Activated naive CD4-positive, alpha-beta T cell (primary cell): ENCODE measurements at places on chromosomes 6 and 20.

GRCh38 chr6:44062771-44063560, 64.3 kb downstream of the MRPL14 start:
- DNase-seq = no peak

DNA sequence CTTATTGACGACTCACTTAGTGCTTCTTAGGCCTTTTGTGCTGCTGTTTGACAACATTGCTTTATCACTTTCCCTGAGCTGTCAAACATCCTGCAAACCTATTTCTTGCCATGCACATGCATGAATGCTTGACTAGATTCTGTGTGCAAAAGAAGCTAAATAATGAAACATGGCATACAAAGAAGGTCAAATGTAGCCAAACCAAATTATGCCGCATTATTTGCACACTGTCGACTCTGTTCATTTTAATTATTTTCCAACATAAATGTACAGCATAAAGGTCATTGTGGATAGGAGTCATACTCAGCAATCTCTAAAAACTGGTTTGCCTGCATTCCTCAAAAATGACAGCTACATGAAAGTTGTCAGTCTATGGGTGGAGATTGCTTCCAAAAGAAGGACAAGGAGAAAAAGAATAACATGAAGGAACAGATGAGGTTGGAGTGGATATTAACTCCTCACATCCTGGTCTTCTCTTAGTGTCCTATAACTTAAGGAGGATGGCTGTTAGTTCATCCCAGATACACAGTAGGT, 123.1 kb upstream of the STXBP5 start:
- DNase-seq = no peak

- DNase-seq = no peak
Observed at GRCh38 chr6:117674503-117674902, 766 bp upstream of the NUS1 start.

DNA sequence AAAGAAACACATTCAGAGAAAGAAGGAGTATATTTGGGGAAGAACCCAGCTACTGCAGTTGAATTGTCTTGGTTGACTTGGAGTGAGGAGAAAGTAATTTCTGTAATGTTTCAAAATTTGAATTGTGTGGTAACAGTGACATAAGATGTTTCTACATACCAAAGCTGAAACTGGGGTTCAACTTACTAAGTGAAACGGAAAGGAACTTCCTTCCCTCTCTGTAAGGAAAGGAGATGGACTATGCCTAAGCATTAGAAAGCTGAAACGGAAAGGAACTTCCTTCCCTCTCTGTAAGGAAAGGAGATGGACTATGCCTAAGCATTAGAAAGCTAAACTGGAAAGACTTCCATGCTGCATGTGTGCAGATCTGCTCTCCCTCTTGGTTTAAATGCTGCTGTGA, 46.0 kb downstream of the HUS1B start:
- DNase-seq = no peak

- no peak for DNase-seq
Observed at GRCh38 chr20:35318502-35319157, 26.4 kb upstream of the FAM83C start.

- DNase-seq = no peak
Observed at GRCh38 chr6:150293423-150294173, 75.2 kb upstream of the IYD start.

- no peak for DNase-seq
Observed at GRCh38 chr6:169075211-169075914, 178.3 kb downstream of the THBS2 start.

- no peak for DNase-seq
Observed at GRCh38 chr6:69863766-69864165, 2.6 kb upstream of the COL19A1 start.

GRCh38 chr6:12962987-12963386, 246.4 kb downstream of the PHACTR1 start:
- DNase-seq = no peak

GRCh38 chr20:6632187-6632586, 135.3 kb upstream of the BMP2 start:
- DNase-seq = no peak

GRCh38 chr20:44291754-44292153, 19.2 kb downstream of the FITM2 start:
- DNase-seq = no peak

DNA sequence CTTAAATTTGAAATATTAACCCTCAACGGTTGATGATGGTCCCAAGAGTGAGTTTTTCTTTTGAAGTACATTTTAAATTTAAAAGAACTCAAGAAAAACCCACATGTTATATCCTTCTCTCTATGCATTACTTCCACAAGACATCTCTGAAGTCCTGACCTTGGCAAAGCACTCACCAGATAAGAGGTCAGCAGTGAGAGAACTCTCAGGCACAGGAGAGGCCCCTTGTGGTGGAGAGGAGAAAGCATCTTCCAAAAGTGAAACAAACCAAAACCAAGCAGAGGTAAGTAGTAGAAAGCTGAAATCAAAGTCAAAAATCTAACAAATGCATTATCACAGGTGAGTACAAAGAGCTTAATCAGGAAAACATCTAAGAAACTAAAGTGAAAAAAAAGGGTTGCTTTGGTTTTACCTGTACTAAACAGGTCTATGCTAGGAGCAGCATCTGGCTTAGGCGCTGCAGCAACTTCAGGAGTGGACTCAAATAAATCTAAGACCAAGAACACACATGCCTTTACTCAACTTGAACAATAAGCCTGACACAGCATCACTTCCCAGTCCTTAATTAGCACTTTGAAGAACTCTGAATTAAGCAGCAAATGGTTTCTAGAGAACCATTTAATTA, 80.5 kb downstream of the PRSS35 start:
- no peak for DNase-seq

DNA sequence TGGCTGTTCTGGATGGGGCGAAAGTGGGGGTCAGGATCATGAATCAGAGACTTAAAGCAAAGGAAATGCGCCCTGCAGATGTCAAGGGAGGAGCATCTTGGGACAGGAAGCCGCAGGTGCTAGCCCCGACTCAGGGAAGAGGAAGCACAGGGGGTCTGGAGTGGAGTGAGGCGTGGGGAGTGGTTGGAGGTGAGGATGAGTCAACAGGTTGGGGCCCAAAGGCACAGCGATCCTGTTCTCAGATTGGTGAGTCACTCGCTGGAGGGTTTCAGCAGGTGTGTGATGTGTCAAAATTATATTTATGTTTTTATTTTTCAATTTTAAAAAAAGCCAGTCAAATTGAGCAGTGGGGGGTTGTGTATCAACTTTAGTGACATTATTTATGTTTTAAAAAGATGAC, 19.0 kb downstream of the PACSIN1 start:
- peak; percentile 41 for DNase-seq

DNA sequence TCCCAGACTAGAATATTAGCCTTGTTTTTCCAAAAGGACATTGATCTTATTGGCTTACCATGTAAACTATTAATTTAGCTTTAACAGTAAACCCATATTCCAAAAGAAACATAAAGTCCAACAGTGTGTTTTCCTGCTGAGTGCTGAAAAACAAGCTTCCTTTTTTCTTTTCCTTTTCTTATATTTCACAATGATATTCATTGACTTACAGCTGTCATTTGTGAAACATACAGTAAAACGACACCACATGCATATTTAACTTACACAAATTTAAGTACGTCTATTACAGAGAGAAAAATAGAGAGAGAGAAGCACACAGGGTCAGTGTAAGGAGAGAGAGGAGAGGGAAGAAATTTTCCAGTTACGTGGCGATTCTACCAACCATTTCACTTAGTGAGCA, 543.9 kb upstream of the JARID2 start:
- no peak for DNase-seq

- no peak for DNase-seq
Observed at GRCh38 chr6:114941078-114941477, 598.3 kb upstream of the HS3ST5 start.

DNA sequence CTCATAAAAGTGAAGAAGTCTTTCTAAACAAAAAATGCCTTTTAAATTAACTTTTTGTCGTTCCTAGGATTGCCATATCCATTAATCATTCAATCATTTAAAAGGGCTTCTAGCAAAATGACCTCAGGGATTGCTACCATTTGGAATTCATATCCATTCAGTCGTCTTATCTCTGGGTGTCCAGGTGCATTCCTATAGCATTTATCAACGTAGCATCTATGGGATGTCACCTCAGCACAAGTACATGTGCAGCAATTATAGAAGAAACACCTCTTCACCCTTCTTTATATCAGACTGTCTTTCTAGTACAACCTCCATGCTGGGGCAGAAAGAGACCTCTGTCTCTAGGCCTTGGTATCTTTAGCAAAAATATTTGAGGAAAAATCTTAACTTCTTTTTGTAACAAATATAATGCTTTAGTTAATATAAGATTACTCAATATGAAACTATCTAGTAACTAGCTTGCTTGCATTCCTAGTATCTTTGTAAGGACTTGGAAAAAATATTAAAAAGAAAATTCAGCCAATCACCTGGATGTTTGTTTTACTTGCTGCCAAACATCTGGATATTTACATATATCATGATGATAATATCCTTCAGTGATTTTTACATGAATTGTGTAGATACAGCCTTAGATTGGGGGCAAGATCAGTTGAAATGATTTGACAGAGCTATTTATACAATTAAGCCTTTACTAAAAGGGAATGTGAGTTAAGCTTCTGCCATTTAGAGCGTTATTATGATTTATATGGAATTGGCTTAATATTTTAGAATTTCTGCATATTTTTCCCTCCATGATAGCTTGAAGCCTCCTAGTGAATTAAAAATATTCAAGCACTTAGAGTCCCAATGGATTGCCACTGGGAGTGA, 356.8 kb downstream of the HDGFL1 start:
- DNase-seq = no peak

GRCh38 chr6:162849269-162849668, 121.5 kb downstream of the PACRG start:
- DNase-seq = no peak

DNA sequence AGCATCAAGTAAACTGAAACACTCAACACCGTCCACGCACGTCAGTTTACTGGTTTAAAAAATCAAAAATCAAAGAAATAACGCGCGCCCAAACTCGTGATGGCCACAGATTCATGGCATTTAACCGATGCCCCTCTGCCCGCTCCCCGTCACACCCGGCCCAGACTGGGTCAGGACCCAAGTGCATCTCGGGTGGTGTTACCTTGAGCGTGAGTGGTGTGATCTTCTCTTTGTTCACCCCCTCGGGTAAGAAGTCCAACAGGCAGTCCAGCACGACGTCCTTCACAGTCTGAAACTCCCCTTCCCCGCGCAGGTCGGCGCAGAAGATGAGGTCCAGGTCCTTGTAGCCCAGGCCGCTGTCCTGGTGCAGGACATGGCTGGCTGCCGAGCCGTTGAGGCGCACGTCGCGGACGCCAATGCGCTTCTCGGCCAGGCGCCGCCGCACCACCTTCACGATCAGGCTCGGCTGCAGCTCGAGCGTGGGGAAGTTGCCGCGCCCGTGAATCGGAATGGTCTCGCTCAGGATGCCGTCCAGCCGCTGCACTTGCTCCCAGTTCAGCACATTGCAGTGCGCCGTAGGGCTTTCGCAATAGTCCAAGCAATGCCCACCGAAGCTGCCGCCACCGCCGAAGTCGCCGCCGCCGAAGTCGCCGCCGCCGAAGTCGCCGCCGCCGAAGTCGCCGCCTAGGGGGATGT, 945 bp downstream of the TENT5A start:
- DNase-seq = peak; percentile 25

- DNase-seq = no peak
Observed at GRCh38 chr20:8930726-8931125, 138.2 kb upstream of the PLCB4 start.

- no peak for DNase-seq
Observed at GRCh38 chr20:62216636-62217566, 3.2 kb downstream of the HRH3 start.

- DNase-seq = no peak
Observed at GRCh38 chr20:35731862-35732643, 10.0 kb downstream of the RBM39 start.

GRCh38 chr20:11457488-11457887, 460.2 kb upstream of the BTBD3 start:
- DNase-seq = no peak

DNA sequence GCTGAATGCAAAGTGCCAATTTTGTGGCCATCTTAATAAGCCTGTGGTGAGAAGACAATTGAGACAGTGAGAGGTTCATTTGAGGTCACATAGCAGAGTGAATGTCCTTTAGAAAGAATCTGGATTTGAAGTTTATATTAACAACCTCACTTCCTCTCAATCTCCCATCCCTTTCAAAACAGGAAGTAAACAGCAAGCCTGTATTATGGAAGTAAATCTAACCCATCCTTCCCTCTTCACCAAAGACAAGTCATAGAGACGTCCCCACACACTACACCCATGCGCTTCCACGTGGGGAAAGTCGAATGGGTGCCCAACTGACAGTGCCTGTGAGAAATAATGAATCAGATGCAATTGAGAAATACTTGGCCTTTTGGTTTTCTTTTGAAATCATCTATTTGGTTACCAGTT, 28.8 kb upstream of the CCND3 start:
- no peak for DNase-seq

- no peak for DNase-seq
Observed at GRCh38 chr6:28543651-28544610, 18.2 kb downstream of the GPX5 start.

DNA sequence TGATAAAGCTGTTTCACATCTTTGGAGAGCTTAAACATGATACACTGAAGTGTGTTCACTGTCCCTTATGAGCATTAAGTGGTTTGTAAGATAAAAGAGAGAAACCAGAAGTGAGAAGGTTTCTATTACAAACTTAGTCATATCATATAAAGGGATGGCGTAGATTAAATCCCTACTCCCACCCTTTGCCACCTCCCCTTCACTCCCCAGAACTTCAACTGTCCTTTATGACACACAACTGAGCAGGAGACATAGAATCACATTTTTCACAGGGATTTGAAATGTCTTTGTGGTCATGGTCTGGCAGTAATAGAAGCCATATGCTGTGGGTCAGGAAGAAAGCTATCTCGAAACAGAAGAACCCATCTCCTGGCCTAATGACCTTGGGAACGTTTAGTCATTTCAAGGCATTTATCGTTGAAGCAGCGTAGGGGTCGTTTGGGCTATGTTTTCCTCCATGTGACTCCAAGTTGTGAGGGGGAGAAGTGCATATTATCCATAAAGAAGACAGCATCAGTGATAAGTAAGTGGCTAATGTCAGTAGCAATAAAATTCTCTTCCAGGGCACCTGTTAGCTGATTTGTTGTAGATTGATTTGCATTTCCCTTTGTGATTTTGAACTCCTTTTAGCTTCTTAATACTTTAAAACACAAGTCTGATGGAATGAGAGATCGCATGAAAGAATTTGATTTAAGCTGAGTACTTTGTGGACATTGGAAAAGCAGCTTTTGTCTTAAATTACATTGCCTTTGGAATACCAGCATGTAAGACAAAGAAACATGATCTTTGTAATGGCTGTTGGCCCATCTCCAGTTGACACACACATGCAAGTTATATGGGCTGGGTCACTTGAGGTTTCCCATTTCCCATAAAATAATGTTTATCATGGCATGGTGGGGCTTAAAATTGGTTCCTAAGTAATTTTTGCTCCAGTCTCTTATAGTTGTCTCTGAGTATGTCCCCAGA, 501.5 kb upstream of the FLRT3 start:
- no peak for DNase-seq

- no peak for DNase-seq
Observed at GRCh38 chr20:32168184-32168910, 39.2 kb downstream of the PLAGL2 start.

DNA sequence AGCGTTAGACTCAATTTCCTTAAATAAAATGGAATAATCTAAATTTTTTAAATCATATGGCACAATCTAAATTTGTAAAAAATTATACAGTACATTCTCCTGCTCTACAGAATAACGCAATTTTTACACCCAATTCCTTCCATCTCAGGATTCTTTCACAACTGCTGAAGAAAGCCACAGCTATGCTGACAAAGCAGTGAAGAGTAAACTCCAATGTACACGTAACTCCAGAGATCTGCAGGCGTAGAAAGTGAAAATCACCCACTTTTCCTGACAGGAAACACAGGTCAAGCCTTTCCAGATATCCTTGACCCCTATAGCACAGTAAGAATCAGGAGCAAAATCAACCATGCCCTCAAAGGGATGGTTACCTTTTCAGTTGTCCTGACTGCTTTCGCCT, 27.4 kb downstream of the EPHA7 start:
- DNase-seq = no peak
